ENCODE measurements at places on chromosomes 4 and X. TPM values are rescaled to one million over a fixed set of nuclear protein-coding genes. Genes with fewer than 3 reads are reported as not detected.

Gene RNF128
- not detected for total RNA-seq

Gene SPANXN4
- not detected for total RNA-seq

Gene YY2
- 1.1 TPM for total RNA-seq

Gene AMTN
- not detected for total RNA-seq

- DNase-seq = no peak
Measured at GRCh38 chr4:30122711-30123110, 597.5 kb upstream of the PCDH7 start.

GRCh38 chr4:18250564-18250963 lies 229.0 kb upstream of the LCORL start:
- DNase-seq = no peak

GRCh38 chr4:80219301-80220025 lies 22.2 kb downstream of the PRDM8 start:
- DNase-seq = no peak

DNA sequence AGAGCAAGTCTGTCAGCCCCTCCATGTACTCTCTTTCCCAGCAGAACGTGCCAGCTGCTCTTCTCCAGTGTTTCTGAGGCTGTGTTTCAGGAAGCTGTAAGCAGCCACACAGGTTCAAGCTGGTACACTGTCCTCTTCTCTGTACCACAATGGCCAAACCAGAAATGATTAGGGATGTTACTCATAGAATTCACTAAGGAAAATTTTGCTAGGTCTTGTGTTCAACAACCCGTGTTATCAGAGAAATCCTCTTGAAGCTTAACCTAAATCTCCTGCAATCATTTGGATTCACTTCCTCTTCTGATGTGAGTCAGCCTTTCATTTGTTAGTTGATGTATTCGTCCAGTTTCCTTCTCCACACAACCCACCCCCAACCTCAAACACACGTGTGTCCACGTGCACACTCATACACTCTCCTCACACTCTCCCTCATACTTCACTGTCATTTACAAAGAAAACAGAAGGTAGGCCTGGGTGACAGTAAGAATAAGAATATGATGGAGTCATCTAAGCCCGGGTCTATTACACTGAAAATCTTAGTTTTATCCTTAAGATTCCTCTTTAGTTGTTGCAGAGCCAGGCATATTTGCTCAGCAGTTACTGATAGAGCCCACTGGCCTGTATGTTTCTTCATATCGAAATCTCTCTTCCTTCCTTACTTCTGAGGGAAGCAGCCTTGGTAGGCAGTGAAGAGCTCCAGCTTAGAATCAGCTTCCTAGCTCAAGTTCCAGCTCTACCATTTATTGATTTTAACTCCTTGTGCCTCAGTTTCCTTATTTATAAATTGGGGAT lies 63.4 kb downstream of the DCUN1D4 start:
- peak; percentile 3 for DNase-seq

DNA sequence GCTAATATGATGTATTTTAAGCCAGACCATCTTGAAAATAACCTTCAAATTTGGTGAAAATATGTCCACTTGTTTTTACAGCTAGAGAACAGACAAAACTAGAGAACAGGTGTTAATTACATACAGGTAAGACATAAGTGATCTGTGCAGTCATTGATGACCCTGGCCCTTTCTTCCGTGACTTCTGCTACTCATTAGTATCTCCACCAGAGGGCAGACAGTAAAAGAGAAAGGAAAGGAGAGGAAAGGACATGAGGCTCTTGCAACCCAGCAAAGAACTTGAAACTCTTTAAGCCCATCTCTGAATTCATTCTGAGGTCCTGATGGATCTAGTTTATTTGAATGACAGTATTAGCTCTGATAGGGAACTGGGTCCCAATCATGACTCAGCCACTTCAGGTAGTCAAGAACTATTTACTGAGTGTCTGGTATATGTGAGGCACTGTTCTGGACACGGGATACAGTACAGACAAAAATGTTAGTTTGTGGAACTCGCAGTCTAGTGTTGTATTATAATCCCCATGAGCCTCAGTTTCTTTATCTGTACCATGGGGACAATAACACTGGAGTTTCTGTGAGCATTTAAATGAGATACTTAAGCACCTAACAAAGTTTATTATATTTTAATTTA lies 121.0 kb upstream of the TEX13D start:
- DNase-seq = peak; percentile 22

GRCh38 chr4:55637272-55637820 lies 1.2 kb upstream of the NMU start:
- DNase-seq = no peak
